ENCODE measurements at places on chromosomes 4 and X.

GRCh38 chr4:7739077-7739917, 200.4 kb downstream of the AFAP1 start:
- DNase-seq, result no peak

GRCh38 chrX:24513416-24513815, 48.3 kb downstream of the PDK3 start:
- no peak for DNase-seq

DNA sequence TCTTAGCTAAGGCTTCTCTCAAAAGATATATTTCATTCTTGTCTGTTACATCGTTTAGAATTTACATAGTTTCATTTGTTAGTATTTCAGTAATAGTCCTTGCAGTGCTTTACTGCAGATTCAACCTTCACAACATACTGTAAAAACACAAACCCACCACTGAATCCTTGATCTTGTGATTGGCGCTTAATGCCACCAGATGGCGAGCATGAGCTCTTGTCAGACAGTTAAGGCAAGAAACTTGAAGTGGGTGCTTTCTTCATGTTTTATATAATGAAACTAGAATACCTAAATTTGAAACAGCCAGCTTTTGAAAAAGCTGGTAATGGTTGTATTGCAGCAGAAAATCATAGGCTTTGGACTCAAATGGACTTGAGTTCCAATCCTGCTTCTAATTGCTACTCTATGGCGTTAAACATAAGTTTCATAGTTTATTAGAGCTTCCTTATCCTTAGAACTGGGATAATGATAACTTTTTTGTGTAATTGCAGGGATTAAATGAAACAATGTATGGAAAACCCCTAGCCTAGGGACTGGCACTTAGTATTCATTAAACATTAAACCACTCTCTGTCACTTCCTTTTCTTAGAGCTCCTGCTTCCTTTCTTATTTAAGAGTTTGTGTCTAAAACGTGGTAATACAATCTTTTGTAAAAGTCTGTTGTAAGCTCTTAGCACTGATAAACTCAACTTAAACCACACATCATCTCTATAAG, 95.1 kb downstream of the USP9X start:
- DNase-seq, result peak; percentile 17

DNA sequence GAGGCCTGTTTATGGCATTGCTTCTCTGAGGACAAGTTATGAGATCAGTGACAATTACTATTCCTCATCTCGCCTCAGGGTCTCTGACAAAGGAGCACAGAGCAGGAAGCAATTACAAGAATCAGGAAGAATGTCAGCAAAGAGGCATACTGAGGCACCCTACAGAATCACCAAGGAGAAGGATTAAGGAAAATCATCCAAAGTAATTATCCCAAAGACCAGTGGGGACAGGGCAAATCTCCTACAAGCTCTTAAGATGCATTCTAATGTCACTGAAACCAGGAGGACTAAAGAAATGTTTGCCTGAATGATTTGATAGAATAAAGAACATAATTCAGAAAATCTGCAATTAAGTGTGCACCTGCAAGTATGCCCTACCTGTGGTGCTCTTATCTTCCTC, 206.2 kb downstream of the RCHY1 start:
- no peak for DNase-seq
